ENCODE measurements at places on chromosomes 4 and X.

GRCh38 chr4:4848540-4848939 is 10.9 kb upstream of the MSX1 start:
- DNase-seq: no peak

- DNase-seq: no peak
Observed at GRCh38 chrX:38768079-38768478, 33.2 kb upstream of the MID1IP1 start.

- no peak for DNase-seq
Observed at GRCh38 chrX:10755439-10756334, 135.3 kb upstream of the MID1 start.

DNA sequence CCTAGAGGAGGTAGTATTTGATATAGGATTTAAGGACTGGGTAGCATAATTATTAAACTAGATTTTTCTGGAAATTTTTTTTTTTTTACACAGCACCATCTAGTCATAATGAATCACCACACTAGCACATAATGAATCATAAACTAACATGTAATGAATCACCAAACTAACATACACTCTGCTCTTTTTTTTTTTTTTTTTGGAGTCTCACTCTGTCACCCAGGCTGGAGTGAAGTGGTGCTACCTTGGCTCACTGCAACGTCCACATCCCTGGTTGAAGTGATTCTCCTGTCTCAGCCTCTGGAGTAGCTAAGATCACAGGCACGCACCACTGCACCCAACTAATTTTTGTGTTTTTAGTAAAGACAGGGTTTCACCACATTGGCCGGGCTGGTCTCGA is 92.5 kb downstream of the FAM13A start:
- no peak for DNase-seq

DNA sequence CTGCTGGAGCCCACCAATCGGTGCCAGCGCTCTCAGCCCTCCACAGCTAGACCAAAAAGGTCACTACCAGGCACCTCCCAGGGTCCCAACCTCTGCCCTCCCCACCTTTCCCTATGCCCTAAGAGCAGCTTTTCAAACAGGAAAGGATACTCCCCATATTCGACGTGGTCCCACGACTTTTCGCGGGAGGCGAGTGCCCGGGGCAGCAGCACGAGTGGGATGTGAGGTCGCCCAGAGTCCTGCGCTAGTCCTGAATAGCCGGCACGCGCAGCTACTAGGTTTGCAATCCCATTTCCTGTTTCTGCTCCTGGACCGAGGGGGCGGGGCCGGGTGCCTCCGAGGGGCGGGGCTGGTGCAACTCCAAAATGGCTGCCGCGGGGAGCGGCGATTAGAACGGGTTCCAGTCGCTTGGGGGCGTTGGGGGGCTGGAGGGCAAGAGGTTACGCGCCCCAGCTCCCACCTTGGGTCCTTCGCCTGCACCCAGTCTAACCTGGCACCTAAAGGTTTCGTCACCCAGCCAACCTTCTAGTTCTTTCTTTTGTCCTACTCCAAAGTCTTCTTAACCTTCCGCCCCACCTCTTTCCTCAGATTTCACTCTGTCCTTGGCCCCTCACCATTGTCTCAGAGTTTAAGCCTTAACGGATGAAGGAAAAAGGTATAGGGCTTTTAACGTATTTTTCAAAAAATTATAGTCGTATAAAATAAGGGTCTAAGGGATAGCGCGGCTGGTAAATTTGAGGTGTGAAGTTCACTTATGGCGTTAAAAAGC is 85.0 kb upstream of the TENT5D start:
- DNase-seq: no peak

GRCh38 chr4:168643111-168643795 is 146.4 kb downstream of the PALLD start:
- DNase-seq: no peak

GRCh38 chr4:137674066-137674465 is 141.8 kb upstream of the PCDH18 start:
- no peak for DNase-seq

DNA sequence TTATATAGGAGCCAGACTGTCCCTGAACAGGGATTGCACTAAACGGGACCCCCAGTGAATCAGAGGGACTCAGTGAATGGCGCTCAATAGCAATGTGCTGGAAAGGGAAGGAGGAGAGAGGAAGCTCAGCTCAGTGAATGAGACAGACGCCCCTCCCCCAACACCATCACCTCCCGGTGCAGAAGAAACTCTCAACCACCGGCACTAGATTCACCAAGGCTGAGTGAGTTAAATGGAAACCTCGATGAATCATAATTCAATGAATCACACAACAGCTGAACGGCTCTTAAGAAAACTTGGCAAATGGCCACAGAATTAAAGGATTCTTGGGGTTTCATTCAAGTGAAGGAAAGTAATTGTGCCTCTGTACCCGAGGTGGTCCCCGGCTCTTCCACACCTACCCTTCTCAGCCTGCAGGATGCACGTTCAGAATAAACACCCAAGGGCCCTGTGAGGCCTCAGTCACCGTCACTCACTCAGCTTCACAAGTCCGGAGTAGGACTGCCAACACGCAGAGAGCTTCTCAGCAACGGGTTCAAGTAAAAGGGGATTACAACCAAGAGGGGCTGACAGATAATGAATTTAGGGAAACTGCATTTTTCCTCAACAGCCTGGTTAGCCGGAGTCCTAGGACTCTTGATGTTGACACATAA is 29.3 kb downstream of the CRMP1 start:
- DNase-seq: no peak

Measured in activated T-cell treated with anti-CD3 and anti-CD28 coated beads for 1 hour (primary cell).